ENCODE measurements at places on chromosomes 7 and 10. TPM values are rescaled to one million over a fixed set of nuclear protein-coding genes. Genes with fewer than 3 reads are reported as not detected.

DNA sequence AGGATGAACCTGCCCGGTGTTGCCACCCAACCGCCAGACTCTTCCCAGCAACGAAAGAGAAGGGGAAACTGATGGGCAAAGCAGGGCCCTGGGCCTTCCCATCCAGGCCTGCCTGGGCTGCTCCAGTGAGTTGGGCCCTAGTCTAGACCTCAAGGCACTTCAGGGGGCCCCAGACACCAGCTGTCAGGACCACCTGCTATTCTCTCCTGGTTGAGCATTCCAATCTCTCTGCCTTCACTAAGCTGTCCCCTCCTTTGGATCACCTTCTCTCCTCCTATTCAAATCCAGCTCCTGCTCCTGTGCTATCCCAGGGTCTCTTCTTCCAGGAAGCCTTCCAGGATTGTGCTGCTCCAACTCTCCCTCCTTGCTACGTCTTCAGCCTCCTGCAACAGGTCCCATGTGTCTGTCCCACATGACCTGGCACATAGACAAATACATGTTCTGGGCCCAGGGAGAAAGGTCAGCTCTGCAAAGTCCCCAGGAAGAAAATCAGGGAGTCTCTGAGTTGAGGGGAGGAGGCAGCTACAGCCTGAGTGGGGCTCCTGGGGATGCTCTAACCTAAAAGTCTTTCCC is 3.1 kb downstream of the STX1A start:
- H3K4me3 ChIP-seq = no peak overlapping the region
- DNase-seq = no peak
- no peaks in the 10 kb centered on the region for H3K36me3 ChIP-seq
- no peaks in the 10 kb centered on the region for H3K27me3 ChIP-seq

- H3K4me1 ChIP-seq = no peaks in the 10 kb centered on the region
- no peak overlapping the region for H3K4me3 ChIP-seq
- no peaks in the 10 kb centered on the region for H3K36me3 ChIP-seq
- H3K27me3 ChIP-seq = no peaks in the 10 kb centered on the region
- no peak overlapping the region for H3K27ac ChIP-seq
- DNase-seq = no peak
Measured at GRCh38 chr10:104393387-104393786, 39.8 kb downstream of the CFAP58 start.

GRCh38 chr10:33798754-33799153 is 464.3 kb upstream of the NRP1 start:
- no peaks in the 10 kb centered on the region for H3K27me3 ChIP-seq
- H3K27ac ChIP-seq = no peak overlapping the region
- no peak overlapping the region for H3K4me3 ChIP-seq
- peaks cover 3% of the 10 kb centered on the region for H3K4me1 ChIP-seq

GRCh38 chr7:133491201-133491691 is 238.4 kb downstream of the EXOC4 start:
- H3K4me3 ChIP-seq = no peak overlapping the region
- H3K27me3 ChIP-seq = no peaks in the 10 kb centered on the region
- no peaks in the 10 kb centered on the region for H3K4me1 ChIP-seq
- H3K27ac ChIP-seq = no peak overlapping the region
- no peak for DNase-seq

DNA sequence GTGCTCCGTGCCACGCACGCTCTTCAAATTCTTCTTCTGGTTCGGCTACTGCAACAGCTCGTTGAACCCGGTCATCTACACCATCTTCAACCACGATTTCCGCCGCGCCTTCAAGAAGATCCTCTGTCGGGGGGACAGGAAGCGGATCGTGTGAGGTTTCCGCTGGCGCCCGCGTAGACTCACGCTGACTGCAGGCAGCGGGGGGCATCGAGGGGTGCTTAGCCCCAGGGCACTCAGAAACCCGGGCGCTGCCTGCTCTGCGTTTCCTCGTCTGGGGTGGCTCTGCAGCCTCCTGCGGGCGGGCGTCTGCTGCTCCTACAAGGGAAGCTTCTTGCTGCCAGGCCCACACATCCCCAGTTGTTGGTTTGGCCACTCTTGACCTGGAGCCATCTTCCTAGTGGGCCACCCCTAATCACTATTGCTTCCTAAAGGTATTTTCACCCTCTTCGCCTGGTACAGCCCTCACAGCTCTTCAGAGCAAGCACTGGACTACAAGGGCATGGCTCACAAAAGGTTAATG is 2.5 kb downstream of the ADRA2A start:
- no peak for DNase-seq
- H3K4me1 ChIP-seq = no peaks in the 10 kb centered on the region
- H3K4me3 ChIP-seq = no peak overlapping the region
- H3K27me3 ChIP-seq = no peaks in the 10 kb centered on the region

- no peak overlapping the region for H3K27ac ChIP-seq
- H3K4me3 ChIP-seq = no peak overlapping the region
- no peaks in the 10 kb centered on the region for H3K4me1 ChIP-seq
- H3K27me3 ChIP-seq = no peaks in the 10 kb centered on the region
- no peaks in the 10 kb centered on the region for H3K36me3 ChIP-seq
Measured at GRCh38 chr10:49036638-49037037, 78.7 kb downstream of the VSTM4 start.

DNA sequence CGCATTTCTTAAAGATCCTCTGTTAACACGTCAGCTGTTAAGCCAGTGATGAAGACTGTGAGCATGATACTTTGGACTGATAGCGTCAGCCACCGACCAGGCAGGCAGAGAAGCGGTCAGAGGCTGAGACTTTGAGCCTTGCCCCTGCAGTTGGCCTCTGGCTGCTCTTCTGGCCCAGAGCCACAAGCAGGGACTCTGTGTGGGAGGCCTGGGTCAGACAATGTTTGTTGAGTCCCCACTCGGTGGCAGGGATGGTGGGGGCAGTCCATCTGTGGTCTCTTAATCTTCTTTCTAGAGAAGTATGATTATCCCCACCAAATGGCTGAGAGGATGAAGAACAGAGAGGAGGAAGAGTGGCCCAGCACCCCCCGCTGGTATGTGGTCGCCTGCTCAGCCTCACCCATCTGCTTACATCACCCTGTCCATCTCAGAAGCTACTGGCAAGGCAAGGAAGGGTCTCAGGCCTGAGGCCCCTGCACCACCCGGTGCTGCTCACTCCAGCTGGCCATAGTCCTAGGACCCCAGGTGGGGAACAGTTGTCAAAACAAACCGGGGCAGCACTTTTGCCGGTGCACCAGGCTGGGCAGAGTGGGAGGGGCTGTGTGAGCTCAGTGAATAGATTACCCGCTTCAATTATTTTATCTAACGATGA is 202.9 kb downstream of the GRID1 start:
- H3K27me3 ChIP-seq = no peaks in the 10 kb centered on the region
- no peak overlapping the region for H3K27ac ChIP-seq

DNA sequence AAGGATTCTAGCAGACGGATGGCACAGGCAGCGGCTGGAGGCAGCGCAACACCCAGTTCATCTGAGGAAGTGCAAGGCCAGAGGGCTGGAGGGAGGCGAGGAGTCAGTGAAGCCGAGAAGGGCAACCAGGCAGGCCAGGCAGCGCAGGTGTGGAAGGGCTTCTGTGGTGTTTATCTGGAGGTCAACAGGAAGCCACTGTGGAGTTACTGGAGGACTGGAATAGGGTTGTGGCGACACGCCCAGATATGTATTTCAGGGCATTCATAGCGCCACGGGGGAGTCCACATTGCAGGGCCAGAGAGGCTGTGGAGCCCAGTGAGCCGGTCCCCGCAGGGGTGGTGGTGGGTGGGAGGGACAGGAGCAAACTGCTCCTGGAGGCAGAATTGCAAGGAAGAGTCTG is 150.6 kb downstream of the CDH23 start:
- H3K4me1 ChIP-seq = no peaks in the 10 kb centered on the region
- H3K27me3 ChIP-seq = no peaks in the 10 kb centered on the region
- no peak overlapping the region for H3K4me3 ChIP-seq
- no peak for DNase-seq

DNA sequence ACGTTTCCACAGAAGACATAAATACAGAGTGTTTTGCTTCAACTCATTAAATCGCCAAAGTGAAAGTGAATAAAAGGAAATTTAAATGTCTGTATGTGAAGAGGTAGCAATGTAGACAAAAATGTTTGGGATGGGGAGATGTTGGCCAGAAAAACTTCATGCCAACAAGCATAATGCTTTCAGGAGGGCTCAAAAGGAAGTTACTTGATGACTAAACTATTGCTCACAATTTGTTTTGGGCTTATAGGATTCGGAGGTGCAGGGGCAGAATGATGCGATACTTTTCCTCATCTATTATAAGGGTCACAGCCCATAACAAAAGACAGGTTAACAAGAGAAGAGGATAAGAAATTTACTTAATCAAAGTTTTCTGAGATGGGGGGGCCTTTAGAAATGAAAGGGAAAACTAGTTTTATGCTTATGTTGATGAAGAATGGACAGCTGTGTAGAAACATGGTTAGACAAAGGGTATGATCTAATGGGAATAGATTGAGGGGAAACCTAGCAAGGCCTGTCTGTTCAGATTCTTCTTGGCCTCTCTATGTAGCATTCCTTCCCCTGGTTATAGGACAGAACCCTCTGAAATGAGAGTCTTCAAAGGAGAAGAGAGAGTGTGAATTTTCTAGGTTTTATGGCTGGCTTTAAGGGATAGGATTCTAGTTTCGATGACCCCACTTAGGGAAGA is 898.6 kb downstream of the LRMDA start:
- no peaks in the 10 kb centered on the region for H3K27me3 ChIP-seq
- no peaks in the 10 kb centered on the region for H3K4me1 ChIP-seq
- H3K27ac ChIP-seq = no peak overlapping the region
- no peak overlapping the region for H3K4me3 ChIP-seq

- no peak for DNase-seq
- no peaks in the 10 kb centered on the region for H3K4me1 ChIP-seq
- no peak overlapping the region for H3K27ac ChIP-seq
- no peak overlapping the region for H3K4me3 ChIP-seq
Measured at GRCh38 chr7:64878684-64879083, 24.4 kb upstream of the ZNF273 start.

- H3K36me3 ChIP-seq = no peaks in the 10 kb centered on the region
- H3K4me3 ChIP-seq = no peak overlapping the region
- no peaks in the 10 kb centered on the region for H3K4me1 ChIP-seq
- DNase-seq = no peak
Measured at GRCh38 chr7:26136831-26137230, 15.2 kb upstream of the NFE2L3 start.

GRCh38 chr10:104450954-104451353 is 97.3 kb downstream of the CFAP58 start:
- no peak overlapping the region for H3K4me3 ChIP-seq
- DNase-seq = no peak
- no peak overlapping the region for H3K27ac ChIP-seq
- H3K4me1 ChIP-seq = peaks cover 27% of the 10 kb centered on the region
- no peaks in the 10 kb centered on the region for H3K27me3 ChIP-seq
- no peaks in the 10 kb centered on the region for H3K36me3 ChIP-seq

- no peaks in the 10 kb centered on the region for H3K36me3 ChIP-seq
- DNase-seq = no peak
- no peak overlapping the region for H3K4me3 ChIP-seq
- no peak overlapping the region for H3K27ac ChIP-seq
Measured at GRCh38 chr10:23584396-23584795, 145.5 kb downstream of the OTUD1 start.

- DNase-seq = no peak
- H3K4me1 ChIP-seq = no peaks in the 10 kb centered on the region
- H3K36me3 ChIP-seq = no peaks in the 10 kb centered on the region
- no peak overlapping the region for H3K4me3 ChIP-seq
- no peak overlapping the region for H3K27ac ChIP-seq
Measured at GRCh38 chr10:79074732-79075131, 6.0 kb downstream of the ZMIZ1 start.

GRCh38 chr10:132714986-132715775 is 70.8 kb downstream of the NKX6-2 start:
- H3K36me3 ChIP-seq = no peaks in the 10 kb centered on the region
- no peak overlapping the region for H3K27ac ChIP-seq
- H3K4me1 ChIP-seq = no peaks in the 10 kb centered on the region
- no peak overlapping the region for H3K4me3 ChIP-seq

GRCh38 chr7:105295596-105296352 is 92.9 kb downstream of the SRPK2 start:
- no peaks in the 10 kb centered on the region for H3K4me1 ChIP-seq
- no peaks in the 10 kb centered on the region for H3K36me3 ChIP-seq
- DNase-seq = no peak
- H3K27ac ChIP-seq = no peak overlapping the region
- no peaks in the 10 kb centered on the region for H3K27me3 ChIP-seq
- no peak overlapping the region for H3K4me3 ChIP-seq

DNA sequence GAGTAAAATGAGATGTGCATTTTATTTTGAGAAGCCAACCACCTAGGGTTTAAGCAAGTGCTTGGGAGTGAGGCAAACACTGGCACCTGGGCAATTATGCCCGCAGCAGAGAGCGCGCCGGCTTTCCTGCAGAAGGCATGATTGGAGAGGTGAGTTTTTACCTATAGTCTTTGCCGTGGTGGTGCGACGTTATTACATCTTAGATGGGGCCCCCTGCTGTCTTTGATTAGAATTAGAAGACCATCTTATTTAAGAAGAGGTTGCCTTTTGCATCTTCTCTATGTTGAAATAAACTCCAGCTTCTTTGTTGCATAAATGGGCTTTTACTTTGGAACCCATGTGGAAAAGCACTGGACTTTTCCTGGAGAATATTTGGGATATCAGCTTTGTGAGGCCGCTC is 409.5 kb downstream of the GLRX3 start:
- DNase-seq = no peak
- no peaks in the 10 kb centered on the region for H3K36me3 ChIP-seq
- H3K27me3 ChIP-seq = no peaks in the 10 kb centered on the region

- no peaks in the 10 kb centered on the region for H3K27me3 ChIP-seq
- DNase-seq = no peak
- no peak overlapping the region for H3K4me3 ChIP-seq
- no peak overlapping the region for H3K27ac ChIP-seq
- no peaks in the 10 kb centered on the region for H3K36me3 ChIP-seq
Measured at GRCh38 chr10:25261110-25261509, 86.3 kb downstream of the GPR158 start.

DNA sequence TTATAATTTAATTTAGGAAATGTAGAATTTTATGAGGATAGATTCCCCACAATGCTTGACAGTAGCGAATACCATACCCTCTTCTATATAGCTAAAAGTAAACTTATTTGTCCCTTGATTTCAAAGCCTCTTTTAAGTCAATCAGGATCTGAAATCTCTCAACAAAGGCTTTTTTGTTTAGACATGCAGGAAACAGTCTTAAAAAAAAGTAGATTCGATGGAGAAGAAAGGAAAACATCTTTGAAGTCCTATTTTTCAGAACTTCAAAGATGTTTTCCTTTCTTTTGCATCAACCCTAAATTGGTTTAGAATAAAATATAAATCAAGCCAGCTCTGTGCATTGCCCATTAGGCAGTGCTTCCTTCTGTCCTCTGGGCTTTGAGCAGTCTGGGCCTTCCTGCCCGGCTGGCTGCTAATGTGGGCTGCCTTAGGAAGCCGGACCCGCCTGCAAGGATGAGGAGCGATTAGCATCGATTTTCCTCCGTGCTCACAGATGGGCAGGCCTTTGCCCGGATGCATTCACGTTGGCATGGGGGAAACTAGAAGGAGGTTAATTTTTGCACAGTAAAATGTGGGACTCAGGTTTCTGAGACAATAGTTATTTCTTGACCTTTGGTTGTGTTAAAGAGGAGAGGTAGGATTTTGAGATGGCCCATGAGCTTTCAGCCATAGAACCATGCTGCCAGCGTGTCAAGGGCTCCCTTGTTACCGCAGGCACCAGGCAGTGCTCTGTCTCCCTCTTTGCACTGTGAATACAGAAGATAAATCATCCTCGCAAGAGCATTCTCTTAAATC is 15.5 kb downstream of the MSRB2 start:
- H3K27me3 ChIP-seq = no peaks in the 10 kb centered on the region
- H3K36me3 ChIP-seq = peaks cover 3% of the 10 kb centered on the region
- no peak overlapping the region for H3K27ac ChIP-seq
- no peak overlapping the region for H3K4me3 ChIP-seq

Gene CUZD1
- 0.58 TPM for total RNA-seq

Gene PTPRN2
- 1.4 TPM for total RNA-seq

Gene ASZ1
- not detected for total RNA-seq

Gene ADAM8
- 17.0 TPM for total RNA-seq

Gene PNLIP
- 2.7 TPM for total RNA-seq

Gene PAX2
- total RNA-seq = not detected

Gene PDK4
- 34.1 TPM for total RNA-seq

Gene EZH2
- 1.3 TPM for total RNA-seq

Gene UTF1
- not detected for total RNA-seq
